Peyer's patch (tissue), 4 donors: ENCODE measurements at places on chromosomes 13 and 19. TPM values are rescaled to one million over a fixed set of nuclear protein-coding genes. Genes with fewer than 3 reads are reported as not detected.
A peak's percentile ranks its signal among the peaks of the same experiment; 100 is the strongest.

DNA sequence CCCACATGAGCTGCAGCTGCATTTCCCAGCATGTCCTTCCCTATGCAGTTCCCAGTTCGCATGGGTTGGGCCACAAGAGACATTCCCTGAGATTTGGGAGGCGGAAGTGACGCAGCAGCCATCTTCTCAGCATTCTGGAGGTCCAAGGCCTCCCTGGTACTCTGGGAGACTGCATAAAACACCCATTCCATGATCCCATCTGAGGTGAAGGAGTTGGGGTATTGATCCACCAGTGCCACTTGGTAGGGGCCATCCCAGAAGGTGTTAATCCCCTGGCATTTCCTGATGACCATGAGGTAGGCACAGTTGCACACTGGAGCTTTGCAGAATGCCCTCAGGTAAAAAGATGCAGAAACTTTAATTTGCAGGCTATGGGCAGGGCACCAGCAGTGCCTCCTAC is 25.4 kb downstream of the POP4 start:
- peak; percentile 9 for DNase-seq

- peak; percentile 92 for DNase-seq
Observed at GRCh38 chr13:21476893-21477472, 17.9 kb upstream of the ZDHHC20 start.

- DNase-seq: no peak
Observed at GRCh38 chr13:45215392-45216077, 14.7 kb upstream of the KCTD4 start.

GRCh38 chr13:46116653-46117502 is 12.0 kb upstream of the CPB2 start:
- DNase-seq: no peak

DNA sequence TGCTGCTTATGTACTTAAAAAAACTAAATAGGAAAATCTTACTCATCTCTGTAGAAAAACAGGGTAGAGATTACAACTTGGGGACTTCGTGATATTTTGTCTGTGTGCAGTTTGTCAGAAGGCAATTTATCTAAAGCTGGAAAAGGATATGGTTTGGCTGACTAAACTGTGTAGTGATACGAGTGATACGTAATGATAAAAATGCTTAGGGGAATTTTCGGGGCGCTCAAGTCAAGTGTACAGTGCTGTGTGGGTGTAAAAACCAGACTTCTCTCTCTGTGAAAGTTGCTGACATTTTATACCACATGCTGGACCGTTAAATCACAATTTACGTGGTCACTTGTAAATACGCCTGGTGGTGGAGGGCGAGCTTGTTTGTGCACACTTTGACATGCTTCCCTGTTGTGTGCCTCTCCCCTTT is 221.7 kb downstream of the KCNRG start:
- DNase-seq: peak; percentile 28

DNA sequence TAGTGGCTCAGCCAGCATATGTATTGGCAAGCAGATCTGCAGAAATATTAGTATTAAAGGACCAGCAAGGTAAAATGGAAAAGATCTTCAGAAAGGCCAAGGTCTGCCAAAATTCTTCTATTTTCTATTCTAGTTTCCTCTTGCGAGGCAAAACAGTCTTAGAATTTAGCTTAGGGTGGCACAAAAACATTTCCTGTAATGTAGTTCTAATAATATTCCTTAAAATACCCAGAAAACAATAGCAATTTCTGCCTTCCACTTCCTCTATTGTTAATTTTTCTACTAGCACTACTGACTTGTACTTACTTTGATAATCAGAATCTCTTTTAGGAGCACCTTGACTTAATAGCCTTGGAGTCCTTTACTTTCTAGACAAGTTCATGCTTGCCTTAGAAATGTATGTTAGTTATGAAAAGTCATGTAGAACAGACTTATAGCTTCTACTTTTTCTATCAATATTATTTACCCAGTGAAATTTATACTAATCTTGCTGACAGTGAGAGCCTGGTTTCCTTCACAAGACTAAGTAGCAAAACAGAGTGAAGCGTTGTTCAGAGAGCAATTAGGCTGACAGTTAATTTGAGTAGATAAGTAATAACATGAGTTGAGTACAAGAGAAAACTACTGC is 23.9 kb upstream of the LPAR6 start:
- DNase-seq: no peak

DNA sequence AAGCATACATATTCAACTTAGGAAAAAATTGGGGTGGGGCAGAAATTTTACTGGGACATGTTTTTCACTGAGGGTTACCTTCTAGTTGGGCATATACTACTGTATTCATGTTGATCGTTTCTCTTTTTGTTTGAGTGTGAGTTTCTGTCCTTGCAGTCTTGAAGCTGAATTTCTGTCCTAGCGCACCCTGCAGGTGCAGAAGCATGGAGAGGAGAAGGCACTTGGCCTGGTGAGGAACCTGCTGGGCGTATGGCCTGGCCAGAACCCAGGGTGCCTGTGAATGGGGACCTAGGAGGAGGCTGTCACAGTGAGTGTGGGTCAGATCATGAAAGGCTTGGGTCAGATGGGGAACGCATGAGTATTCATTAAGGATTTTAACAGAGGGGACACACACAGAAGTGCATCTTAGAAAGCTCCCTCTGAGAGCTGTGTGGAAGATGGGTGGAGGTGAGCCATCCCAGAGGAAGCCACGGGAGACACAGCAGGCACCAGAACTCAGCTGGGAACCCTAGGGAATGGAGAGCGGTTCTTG is 36.8 kb downstream of the SERP2 start:
- no peak for DNase-seq

GRCh38 chr19:50858886-50859285 is 4.2 kb downstream of the KLK3 start:
- DNase-seq: no peak

GRCh38 chr13:49436890-49437289 is 7.0 kb downstream of the CAB39L start:
- DNase-seq: no peak

The CGB2 gene
- not detected for total RNA-seq

The GGN gene
- total RNA-seq: 10.1 TPM

The TPTE2 gene
- total RNA-seq: not detected

The GDF15 gene
- 11.6 TPM for total RNA-seq

The SIGLEC10 gene
- 2.0 TPM for total RNA-seq

The KLK7 gene
- not detected for total RNA-seq

The ZNF525 gene
- 12.1 TPM for total RNA-seq
